ENCODE measurements at places on chromosomes 12 and 14. TPM values are rescaled to one million over a fixed set of nuclear protein-coding genes. Genes with fewer than 3 reads are reported as not detected.

Gene DAO
- not detected for total RNA-seq

GRCh38 chr14:91679273-91679672, 52.6 kb downstream of the CATSPERB start:
- H3K4me3 ChIP-seq = no peak overlapping the region
- H3K36me3 ChIP-seq = peaks cover 7% of the 10 kb centered on the region
- no peaks in the 10 kb centered on the region for H3K4me1 ChIP-seq
- no peaks in the 10 kb centered on the region for H3K27me3 ChIP-seq
- no peak for DNase-seq
- H3K27ac ChIP-seq = no peak overlapping the region

GRCh38 chr12:40248585-40249297, 23.9 kb downstream of the LRRK2 start:
- H3K4me1 ChIP-seq = no peaks in the 10 kb centered on the region
- no peak for DNase-seq
- no peaks in the 10 kb centered on the region for H3K27me3 ChIP-seq

DNA sequence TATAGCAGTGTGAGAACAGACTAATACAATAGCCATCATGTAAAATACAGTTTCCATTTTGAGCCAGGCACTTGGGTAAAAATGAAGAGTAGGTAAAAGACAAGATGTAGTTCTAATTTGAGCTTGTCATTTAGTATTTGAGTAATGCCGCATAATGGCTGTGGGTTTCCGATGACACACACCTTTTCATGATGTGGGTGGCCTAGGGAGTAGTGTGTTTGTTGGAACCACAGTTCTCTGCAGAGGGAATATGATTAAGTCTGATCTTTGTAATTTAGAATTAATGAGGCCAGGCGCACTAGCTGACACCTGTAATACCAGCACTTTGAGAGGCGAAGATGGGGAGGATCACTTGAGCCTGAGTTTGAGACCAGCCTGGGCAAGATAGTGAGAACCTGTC, 61.8 kb downstream of the RCOR1 start:
- no peaks in the 10 kb centered on the region for H3K27me3 ChIP-seq
- no peak overlapping the region for H3K4me3 ChIP-seq
- no peak for DNase-seq
- no peaks in the 10 kb centered on the region for H3K36me3 ChIP-seq

GRCh38 chr12:66055837-66056319, 74.7 kb downstream of the LLPH start:
- H3K36me3 ChIP-seq = no peaks in the 10 kb centered on the region
- no peak overlapping the region for H3K27ac ChIP-seq
- H3K4me3 ChIP-seq = no peak overlapping the region
- no peak for DNase-seq

GRCh38 chr12:41983394-41983793, 161.3 kb downstream of the GXYLT1 start:
- no peaks in the 10 kb centered on the region for H3K27me3 ChIP-seq
- no peak overlapping the region for H3K4me3 ChIP-seq
- H3K27ac ChIP-seq = peak overlapping the region; percentile 78
- peaks cover 4% of the 10 kb centered on the region for H3K36me3 ChIP-seq
- H3K4me1 ChIP-seq = peaks cover 45% of the 10 kb centered on the region

Gene HRK
- total RNA-seq = 1.7 TPM

Gene TRPV4
- 3.5 TPM for total RNA-seq

DNA sequence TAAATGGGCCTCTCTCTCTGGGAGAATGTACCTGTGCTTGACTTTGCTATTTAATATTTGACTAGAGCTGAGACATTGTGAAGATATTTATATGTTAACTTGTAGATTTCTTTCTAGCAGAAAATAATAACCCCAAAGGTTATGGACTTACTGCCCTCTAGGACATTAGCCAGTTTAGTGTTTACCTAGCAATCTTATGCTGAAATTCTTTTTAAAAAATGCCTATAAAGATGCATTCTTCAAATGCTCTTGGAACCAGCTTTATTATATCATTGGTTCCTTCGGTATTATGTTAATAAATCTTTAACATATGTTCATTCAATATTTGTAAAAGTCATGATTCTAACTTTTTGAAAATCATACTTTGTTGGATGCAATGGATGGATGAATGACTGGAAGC, 28.0 kb downstream of the GPR19 start:
- peaks cover 6% of the 10 kb centered on the region for H3K4me1 ChIP-seq
- no peaks in the 10 kb centered on the region for H3K27me3 ChIP-seq
- no peak for DNase-seq
- no peak overlapping the region for H3K4me3 ChIP-seq
- no peaks in the 10 kb centered on the region for H3K36me3 ChIP-seq

GRCh38 chr12:59570145-59570544, 25.7 kb upstream of the SLC16A7 start:
- H3K4me3 ChIP-seq = no peak overlapping the region
- H3K27ac ChIP-seq = no peak overlapping the region
- no peaks in the 10 kb centered on the region for H3K36me3 ChIP-seq
- no peak for DNase-seq

Gene RBP5
- 0.65 TPM for total RNA-seq

Gene SLC25A21
- total RNA-seq = 2.2 TPM

- no peaks in the 10 kb centered on the region for H3K36me3 ChIP-seq
- H3K27me3 ChIP-seq = peaks cover 37% of the 10 kb centered on the region
- no peak overlapping the region for H3K27ac ChIP-seq
- DNase-seq = no peak
- no peaks in the 10 kb centered on the region for H3K4me1 ChIP-seq
- no peak overlapping the region for H3K4me3 ChIP-seq
Measured at GRCh38 chr12:130320536-130320935, 17.2 kb upstream of the PIWIL1 start.

DNA sequence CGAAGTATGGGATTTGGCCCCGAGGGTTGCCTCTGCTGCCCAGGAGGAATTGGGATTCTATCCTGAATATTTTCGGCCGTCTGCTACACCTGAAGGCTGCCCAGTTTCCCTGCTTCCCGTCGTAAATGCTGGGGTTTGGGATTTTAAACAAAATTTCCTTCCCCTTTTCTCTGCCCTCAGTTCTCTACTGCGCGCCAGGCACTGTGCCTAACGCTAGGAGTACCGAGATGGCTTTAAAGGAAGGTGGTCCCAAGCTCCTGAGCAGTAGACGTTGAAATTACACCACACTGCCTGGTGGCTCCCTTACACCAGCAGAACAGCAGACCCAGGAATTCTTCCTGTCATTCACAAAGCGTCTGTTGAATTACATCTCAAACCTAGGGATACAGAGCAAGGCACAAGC, 566 bp upstream of the PRDM4 start:
- H3K4me3 ChIP-seq = peak overlapping the region; percentile 91
- no peak for DNase-seq
- H3K27me3 ChIP-seq = peaks cover 35% of the 10 kb centered on the region
- peaks cover 2% of the 10 kb centered on the region for H3K36me3 ChIP-seq
- peaks cover 28% of the 10 kb centered on the region for H3K4me1 ChIP-seq
- H3K27ac ChIP-seq = peak overlapping the region; percentile 62

- H3K36me3 ChIP-seq = peaks cover 4% of the 10 kb centered on the region
- H3K4me3 ChIP-seq = no peak overlapping the region
- peaks cover 5% of the 10 kb centered on the region for H3K4me1 ChIP-seq
- no peak for DNase-seq
Measured at GRCh38 chr12:116015525-116015924, 262.0 kb downstream of the MED13L start.

DNA sequence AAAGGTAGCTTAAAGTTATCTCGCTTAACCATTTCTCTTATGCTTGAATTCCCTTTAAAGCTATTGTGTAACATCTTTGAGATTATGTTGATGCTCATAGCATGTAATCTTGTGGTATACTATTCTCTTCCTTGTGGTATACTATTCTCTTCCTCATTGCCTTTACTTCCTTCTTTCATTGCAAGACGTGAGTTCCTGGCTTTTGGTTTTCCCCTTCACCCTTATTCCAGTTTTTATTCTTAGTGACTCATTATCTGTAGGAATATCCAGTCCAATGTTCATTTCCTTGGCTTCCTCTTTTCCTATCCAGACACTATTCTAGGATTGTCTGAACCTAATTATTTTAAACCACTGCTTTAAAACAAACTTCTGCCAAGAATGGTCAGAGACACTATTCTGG, 564.0 kb downstream of the CCER1 start:
- H3K4me1 ChIP-seq = no peaks in the 10 kb centered on the region
- peaks cover 1% of the 10 kb centered on the region for H3K36me3 ChIP-seq

GRCh38 chr12:45833401-45833800, 103.9 kb downstream of the ARID2 start:
- no peak overlapping the region for H3K4me3 ChIP-seq
- H3K27ac ChIP-seq = no peak overlapping the region
- no peaks in the 10 kb centered on the region for H3K27me3 ChIP-seq
- peaks cover 36% of the 10 kb centered on the region for H3K36me3 ChIP-seq
- DNase-seq = no peak

GRCh38 chr14:23187925-23188324, 4.5 kb upstream of the SLC7A8 start:
- DNase-seq = no peak
- no peaks in the 10 kb centered on the region for H3K36me3 ChIP-seq
- H3K4me1 ChIP-seq = no peaks in the 10 kb centered on the region
- no peak overlapping the region for H3K27ac ChIP-seq
- H3K4me3 ChIP-seq = no peak overlapping the region
